Stimulated activated CD8-positive, alpha-beta memory T cell treated with anti-CD3 and anti-CD28 coated beads, Interleukin-2, amount 100 ng/mL, for 1 hour (primary cell): ENCODE measurements at places on chromosomes 12 and 14.
A peak's percentile ranks its signal among the peaks of the same experiment; 100 is the strongest.

DNA sequence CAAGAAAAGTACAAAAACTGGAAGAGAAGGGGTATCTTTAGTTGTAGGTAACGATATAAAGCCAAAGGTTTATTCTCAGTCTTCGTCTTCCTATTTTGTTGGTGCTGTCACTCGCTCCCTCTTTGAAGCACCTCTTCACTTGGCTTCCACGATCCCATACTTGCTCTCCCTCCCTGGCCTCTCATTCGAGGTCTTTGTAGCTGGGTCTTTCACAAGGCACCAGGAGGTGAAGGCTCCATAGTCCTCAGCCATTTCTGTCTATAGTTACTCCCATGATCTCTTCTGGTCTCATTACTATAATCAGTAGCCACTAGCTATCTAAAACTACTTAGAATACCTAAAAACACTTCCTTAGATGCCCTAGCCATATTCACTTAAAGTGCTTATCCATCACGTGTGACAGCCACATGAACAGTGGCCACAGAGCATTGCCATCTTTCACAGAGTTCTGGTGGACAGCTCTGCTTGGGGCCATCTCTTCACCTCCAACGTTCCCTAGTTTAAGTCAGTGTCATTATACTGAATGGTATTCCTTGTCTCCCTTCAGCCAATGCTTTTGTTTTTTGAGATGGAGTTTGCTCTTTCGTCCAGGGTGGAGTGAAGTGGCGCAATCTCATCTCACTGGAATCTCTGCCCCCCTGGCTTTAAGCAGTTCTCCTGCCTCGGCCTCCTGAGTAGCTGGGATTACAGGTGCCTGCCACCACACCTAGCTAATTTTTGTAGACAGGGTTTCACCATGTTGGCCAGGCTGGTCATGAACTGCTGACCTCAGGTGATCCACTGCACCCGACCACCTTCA lies 57.1 kb downstream of the ATP2A2 start:
- no peak for DNase-seq

DNA sequence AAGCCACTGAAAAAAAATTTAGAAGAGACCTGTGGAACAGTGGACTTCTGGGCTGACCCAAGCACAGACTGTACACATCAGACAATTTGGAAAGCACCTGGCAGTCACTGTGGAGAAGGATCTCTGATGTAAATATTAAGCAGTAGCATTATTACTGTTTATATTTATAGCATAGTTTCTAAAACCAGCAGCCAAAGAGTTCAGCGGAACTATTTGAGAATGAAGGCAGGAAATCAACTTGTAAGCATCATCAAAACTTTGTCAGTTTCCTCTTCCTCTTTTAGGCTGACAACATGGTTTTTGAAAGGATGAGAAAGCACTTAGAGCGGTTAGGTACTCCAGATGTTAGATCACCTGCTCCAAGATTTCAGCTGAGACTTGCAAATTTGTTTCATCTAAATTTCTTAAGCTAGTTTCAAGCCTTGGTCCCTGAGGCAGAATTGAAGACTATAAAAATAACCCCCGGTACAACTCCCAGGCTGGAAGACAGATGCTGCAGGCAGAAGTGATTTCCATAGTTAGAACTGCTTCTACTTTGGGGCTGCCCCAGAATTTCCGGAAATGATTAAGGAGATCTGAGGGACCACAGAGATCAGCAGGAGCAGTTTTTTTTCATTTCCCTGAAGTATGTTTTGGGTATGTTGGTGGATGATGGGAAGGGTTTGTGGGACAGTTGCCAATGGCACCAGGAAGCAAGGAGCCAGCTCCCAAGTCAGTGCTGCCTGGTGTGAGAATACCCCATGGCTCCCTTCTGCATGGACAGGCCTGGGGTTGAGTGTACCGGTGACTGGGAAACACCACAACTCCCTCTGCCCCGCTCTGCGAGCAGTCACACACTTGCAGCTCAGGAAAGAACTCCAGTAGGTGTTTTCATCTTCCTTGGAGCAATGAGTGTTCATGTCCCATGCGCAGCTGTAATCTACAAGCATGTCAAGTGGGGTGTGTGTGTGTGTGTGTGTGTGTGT lies 354.5 kb downstream of the NUAK1 start:
- DNase-seq: no peak

- no peak for DNase-seq
Observed at GRCh38 chr12:119931402-119931801, 54.3 kb upstream of the CIT start.

DNA sequence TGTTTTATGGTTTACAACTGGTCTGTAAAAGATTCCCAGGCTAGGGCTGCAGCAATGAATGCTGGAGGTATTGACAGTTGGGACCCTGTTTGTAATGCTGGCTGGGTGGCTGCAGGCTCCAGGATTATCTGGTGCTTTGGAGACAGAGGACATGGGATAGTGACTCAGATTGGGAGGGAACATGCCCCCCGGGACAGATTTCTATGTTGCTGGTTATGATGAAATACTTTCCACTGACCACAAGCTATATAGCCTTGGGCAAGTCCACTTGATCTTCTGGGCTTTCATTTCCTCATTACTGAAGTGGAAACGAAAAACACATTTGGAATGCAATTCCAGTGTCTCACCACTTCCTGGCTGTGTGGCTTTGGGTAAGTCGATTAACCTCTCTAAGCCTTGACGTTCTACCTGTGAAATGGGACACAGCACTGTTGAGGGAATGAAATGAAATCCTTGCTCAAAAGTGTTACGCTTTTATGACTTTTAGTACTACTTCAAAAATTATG lies 6.3 kb upstream of the TPCN1 start:
- DNase-seq: no peak

- DNase-seq: no peak
Observed at GRCh38 chr12:91984556-91984955, 161.1 kb downstream of the BTG1 start.

GRCh38 chr14:97380539-97380941 lies 583.4 kb downstream of the VRK1 start:
- DNase-seq: peak; percentile 30

DNA sequence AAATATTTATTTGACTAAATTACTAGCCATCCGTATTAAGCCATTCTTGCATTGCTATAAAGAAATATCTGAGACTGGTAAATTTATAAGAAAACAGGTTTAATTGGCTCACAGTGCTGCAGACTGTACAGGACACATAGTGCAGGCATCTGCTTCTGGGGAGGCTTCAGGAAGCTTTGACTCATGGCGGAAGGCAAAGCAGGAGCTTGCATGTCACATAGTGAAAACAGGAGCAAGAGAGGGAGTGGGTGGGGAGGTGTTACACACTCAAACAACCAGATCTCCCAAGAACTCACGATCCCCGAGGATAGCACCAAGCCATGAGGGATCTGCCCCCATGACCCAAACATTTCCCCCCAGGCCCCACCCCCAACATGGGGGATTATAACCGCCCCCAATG lies 26.7 kb upstream of the RAB21 start:
- DNase-seq: no peak

DNA sequence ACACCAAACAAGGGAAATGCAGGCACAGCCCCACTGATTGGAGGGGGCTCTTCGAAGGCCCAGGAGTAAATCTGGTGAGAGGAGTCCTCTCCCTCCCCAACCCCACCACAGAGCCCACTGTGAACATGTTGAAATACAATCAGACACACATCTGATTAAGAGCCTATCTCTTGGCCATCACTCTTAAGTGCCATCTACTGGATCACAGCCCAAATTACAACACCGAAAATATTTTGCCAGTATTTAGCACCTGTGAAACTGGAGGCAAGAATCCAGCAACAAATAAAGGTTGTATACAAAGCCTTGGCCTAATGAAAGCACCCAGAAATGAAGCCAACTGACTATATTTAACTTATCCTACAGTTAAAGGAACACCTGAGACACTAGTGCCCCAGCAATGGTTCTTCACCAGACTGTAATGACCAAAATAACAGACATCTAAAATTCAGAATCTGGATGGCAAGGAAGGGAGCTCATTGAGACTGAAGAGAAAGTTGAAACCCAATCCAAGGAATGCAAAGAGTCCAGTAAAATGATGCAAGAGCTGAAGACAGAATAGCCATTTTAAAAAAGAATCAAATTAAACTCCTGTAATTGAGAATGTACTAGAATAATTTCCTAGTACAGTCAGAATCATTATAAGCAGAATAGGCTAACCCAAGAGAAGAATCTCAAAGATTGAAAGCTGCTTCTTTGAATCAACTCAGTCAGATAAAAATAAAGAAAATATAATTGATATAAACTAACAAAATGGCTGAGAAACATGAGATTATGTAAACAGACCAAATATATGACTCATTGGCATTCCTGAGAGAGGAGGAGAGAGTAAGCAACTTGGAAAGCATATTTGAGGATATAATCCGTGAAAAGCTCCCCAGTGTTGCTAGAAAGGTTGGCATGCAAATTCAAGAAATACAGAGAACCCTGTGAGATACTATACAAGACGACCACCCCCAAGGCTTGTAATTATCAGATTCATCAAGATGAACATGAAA lies 1117.0 kb downstream of the FLRT2 start:
- no peak for DNase-seq

DNA sequence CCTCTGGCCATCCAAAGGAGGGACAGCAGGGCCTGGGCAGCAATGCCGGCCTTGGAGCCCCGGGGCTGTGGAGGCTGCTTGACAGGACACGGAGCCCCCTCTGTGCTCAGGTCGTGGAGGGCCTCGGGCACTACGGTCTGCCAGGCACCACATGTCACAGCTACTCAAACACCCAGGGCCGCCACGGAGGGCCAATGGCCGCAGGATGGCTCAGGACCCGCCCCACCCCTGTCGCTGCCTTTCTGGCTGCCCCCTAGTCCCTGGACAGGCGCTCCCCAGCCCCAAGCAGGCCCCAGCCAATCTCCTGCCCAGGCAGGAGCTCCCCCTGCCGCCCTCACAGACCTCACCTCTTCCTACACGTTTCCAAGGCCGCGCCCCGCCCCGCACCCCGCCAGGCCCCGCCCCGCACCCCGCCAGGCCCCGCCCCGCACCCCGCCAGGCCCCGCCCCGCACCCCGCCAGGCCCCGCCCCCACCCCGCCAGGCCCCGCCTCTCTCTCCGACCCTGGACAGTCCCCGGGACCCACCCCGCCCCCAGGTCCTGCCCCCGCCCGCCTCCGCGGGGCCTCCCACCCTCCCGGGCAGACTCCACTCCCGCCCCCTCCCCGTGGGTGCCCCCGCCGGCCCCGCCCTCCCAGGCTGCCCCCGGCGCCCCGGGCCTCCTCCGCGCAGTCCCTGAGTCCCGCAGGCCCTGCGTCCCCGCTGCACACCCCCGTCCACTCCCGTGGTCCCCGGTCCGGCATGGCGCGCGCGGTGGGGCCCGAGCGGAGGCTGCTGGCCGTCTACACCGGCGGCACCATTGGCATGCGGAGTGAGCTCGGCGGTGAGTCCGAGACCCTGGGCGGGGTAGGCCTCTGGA lies at the start of gene ASPG:
Gene ASPG (plus strand): TSS at position 669 of the 857 bp plus-strand sequence. CDS start 71 bp downstream, at position 740.
- no peak for DNase-seq

DNA sequence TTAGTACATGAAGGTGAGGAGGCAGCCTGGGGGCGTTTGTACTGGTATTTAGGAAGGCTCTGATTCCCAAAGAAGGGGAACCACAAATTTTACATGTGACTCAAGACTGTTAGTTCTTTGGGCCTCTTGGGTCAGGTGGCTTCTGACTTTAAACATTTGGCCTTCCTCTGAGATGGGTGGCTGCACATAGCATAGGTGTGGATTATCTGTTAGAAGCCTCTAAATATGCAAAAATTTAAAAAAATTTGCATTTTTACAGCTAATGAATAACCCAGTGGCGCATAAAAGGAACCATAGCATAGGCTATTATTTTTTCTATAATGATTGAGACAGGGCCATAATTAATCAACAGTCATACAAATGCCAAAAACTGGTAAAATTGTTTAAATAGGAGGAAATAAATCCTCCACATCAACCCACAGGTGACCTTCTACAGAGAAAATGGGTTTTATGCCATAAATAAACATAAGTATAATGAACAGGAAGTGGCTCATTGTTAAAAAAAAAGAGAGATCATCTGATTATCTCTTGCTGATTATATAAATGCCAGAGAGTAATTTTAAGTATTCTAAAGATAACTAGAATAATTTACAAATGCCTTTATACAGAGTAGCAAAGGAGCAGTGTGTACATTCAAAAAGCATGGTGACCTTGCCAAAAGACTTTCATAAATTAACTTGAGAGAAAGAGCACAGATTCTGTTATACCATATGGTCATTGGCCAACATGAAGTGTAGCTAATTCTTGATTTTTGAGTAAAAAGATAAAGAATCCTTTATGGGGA lies 284.2 kb upstream of the ATP2B1 start:
- DNase-seq: no peak
